Lung microvascular endothelial cell (primary cell): ENCODE measurements at places on chromosomes 12 and 14. TPM values are rescaled to one million over a fixed set of nuclear protein-coding genes. Genes with fewer than 3 reads are reported as not detected.

DNA sequence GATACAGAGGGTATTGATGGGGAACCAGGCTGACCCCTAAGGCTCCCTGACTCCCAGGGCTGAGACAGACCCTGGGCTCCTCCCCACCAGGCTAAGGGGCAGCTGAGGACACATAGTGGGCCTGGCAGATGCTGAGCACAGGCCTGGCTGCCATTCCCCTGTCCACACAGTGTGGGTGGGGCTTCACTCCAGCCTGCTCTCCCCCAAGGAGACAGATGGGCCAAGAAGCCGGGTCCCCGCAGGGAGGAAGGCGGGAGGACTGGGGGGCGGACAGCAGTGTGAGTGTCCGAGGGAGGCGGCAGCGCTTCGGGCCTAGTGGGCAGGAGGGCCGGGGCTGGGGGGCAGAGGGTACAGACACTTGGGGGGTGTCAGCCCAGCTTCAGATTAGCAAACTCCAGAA is 32.0 kb downstream of the RFLNA start:
- no peak for DNase-seq

DNA sequence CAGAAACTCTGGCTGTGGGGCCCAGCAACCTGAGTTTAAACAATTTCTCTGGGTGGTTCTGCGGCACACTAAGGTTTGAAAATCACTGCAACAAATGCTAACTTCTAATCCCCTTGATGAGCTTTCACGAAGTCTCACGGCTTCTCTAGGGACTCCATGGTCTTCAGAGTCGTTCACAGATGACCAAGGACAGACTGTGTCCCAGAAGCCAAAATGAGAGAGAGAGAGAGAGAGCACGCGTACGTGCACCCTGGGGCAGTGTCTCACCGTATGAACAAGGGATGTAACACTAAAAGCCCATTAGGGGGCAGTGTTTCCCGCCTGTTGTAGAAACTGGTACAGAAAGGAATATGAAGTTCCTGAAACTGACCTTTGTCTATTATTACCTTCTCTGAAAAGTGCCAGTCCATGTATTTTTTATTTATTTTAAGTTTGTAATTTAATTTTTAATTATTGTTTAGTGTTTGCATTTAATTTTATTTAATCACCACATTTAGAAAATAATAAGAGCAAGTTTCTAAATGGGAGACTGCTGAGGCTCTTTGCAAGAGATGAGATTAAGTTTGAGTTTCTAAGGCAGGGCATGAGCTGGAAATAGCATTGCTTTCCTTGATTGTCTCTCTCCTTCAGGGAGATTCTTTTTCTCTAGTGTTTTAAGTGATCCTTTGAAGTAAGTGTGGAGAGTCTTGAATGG is 3.4 kb downstream of the APOLD1 start:
- DNase-seq = peak; percentile 91

DNA sequence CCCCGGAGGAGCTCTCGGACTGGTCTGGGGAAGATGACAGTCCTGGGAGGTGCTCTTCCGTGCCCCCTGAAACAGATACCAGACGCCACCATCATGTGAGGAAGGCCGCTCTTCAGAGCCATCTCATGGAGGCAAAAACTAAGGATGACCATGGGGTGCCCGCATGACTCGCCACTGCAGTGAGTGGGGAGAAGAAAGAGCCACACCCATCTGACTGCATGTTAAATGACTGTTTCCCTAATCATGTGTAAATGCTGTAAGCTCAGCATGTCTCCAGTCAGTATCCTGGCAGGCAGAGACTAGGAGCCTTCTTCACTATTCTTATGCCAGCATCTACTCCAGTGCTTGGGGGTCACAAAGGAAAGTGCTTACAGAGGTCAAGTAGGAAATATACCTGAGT is 4.0 kb downstream of the STON2 start:
- no peak for DNase-seq

DNA sequence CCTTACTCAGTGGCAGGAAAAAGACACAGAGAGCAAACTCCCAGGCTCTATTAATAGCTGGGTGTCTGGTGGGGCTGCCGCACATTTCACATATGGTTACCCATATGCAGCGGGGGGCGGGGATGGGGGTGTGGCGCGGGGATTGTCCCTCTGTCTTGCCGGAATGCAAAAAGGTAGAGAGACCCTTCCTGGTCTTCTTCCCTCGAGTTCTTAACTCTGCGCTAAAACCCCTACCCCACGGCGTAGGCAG is 1.7 kb downstream of the PRMT8 start:
- no peak for DNase-seq

GRCh38 chr14:60106339-60106738 is 14.6 kb downstream of the PCNX4 start:
- no peak for DNase-seq

DNA sequence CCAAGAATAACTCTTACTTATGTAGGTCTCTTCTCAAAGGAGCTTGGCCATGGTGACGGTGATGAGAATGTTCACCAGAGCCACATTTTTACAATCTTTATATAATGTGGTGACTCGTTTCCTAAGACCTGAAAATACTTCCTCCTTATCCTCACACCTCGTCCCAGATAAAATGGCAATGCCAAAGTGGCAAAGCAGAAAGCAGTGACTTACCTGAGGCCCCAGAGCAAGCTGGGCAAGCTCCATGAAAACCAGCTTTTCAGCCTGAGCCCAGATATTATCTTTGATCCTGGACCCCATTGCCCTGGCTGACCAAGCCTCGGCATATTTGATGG is 173.6 kb upstream of the PRMT8 start:
- DNase-seq = no peak

- no peak for DNase-seq
Observed at GRCh38 chr12:104951759-104952509, 6.2 kb downstream of the SLC41A2 start.

DNA sequence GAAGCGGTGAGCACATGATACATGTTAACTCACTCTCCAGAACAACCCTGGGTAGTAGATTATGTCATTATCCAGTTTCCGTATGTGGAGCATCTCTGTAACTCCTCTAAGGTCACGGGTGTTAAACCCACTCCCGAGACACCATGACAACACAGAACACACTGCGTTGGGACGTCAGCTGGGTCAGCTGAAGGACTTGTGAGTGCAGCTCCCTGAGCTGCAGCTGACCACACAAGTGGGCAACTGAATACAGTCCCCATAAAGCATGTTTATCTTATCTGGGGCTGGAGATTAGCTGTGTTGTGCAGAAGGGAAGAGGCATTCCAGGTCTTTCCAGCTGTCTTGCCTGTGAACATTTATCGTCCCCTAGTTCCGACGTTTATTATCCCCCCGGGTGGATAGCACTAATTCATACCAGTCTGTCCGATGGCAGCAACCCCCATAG is 211.5 kb downstream of the CHST11 start:
- DNase-seq = no peak

DNA sequence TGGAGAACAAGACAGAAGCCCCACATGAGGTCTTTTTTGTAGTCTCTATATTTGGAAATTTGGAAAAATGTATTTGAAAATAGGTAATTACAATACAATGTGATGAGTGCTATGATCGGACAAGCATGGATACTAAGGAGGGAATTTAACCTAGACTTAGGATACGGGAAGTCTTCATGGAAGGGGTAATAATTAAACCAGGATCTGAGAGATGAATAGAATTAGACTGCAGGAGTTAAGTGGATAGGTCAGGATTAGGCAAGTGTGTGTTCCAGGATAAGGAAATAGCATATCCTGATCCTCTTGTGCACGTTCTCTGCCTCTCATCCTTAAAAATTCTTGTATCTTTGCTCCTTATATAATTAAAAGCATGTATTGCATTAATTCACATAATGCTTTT is 223.3 kb upstream of the PRICKLE1 start:
- no peak for DNase-seq

GRCh38 chr12:61566183-61566582 is 694.0 kb upstream of the USP15 start:
- DNase-seq = no peak

DNA sequence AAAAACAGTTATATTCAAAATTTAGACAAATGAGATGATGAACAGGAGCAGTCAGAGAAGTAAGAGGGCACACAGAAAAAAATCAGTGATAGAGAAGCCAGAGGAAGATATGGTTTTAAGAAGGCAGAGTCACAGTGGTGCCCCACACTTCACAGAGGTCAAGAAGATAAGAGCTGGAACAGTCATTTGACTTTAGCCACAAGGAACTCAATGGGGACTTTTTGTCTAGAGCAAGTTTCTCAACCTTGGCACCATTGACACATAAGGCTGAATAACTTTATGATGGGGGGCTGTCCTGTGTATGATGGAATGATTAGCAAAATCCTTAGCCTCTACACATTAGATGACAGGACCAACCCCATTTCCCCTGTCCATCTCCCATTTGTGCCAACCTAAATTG is 172.8 kb upstream of the PLEKHG7 start:
- no peak for DNase-seq

DNA sequence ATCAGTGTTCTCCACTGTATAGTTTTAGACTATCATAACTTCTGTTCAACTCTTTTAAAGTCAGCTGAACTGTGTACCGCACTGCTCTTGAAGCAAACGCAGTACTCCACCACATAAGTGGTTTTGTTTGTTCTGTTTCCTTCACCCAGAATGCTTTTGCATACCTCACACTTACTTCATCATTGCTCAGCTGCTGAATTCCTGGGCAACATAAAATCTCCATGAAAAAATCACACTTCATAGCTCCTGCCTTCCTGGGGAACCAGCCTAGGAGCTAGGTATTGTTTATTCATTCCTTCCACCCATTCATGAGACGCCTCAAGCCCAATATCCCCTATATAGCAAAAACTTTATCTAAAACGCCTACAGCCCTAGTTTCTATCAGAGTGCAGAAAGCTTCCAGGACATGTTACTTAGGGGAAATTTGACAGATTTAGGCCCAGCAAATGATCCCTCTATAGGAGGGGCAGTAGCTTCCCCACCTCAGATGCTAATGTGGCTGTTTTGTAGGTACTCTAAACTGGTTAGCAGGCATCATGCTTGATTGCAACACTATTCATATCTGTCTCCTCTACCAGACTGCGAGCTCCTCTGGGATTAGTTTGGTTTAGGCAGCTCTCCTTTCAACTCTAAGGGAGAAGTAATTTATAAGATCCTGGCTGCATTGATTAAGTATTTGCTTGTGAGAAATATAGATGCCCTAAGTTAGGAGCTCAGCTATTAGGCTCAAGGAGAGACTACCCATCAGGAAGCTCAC is 44.5 kb downstream of the LRRC9 start:
- no peak for DNase-seq

DNA sequence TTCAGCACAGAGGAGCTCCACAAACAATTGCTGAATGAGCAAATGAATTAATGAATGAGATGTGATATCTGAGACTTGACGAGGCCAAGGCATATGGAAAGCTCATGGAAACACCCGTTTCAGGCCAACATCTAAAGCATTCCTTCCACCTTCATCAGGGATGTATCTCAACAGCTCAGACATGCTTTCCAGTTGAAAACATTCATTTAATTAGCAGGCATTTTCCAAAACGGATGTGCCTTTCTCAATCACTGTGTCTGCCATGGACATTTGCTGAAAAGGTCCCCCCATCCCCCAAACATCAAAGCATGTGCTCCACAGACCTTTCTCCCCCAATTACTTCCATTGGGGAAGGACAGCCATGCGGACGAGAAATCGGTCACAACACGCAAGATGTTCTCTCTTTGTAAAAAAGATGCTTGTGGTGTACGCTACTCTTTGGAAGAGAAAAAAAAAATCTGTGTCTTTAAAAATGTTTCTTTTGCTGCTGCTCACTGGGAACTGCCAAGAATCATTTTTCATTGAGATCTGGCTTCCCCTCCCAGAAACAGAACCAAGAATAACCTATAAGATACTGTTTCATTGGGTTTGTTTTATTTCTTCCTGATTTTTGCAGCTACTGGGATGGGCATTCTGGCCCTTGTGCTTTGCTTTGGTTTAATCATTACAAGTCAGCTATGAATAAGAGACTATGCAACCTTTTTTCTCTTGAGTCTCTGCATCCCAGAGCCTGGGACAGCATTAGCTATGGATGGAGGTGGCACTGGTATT is 528.2 kb downstream of the MED13L start:
- DNase-seq = no peak

DNA sequence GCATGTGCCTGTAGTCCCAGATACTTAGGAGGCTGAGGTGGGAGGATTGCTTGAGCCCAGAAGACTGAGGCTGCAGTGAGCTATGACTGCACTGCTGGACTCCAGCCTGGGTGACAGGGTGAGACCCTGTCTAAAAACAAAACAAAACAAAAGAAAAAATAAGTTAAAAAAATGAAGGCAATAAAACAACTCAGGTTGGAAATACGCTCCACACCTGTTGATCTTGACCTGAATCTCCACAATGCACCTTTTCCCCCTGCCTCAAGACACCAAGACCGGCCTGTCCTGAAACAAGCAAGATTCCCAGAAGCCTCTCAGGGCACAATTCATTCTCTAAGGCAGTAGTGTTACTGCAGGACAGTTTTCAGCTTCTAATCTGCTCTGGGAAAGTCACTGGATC is 20.8 kb upstream of the CEBPE start:
- no peak for DNase-seq

DNA sequence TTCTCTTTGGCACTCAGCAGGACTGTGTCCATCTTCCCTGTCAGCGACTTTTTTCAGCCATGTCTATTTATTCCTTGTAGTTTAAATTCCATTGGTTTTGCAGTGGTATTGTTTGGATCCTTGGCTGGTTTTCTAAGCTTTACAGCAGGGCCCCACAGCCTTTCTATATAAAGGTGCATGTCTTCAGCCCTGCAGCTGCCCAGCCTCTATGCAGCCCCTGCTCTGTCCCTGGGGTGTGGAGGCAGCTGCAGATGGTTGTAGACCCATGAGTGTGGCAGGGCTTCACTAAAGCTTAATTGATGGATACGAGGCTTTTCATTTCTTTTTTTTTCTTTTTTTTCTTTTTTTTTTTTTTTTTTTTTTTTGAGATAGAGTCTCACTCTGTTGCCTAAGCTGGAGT is 29.7 kb downstream of the SFSWAP start:
- no peak for DNase-seq

- no peak for DNase-seq
Observed at GRCh38 chr12:10551375-10551774, 45.7 kb downstream of the EIF2S3B start.

DNA sequence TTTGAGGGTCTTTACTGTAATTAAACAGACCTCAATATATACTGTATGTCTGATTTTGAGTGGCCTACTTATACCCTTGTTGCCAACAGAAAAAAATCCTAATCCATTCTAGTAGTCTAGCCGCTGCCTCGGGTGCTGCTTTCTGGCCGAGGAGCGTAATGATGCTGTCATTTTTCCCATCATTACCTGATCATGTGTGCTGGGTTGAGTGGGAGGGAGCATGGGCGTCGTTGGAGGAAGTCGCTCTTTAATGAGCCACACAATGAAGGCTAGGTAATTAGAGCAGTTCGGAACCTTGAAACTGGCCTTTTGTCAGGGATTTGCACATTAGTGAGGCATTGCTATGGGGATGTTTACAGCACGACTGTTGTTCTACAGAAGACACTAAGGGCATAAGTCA is 76.1 kb upstream of the RFX4 start:
- no peak for DNase-seq

GRIP1 gene
- total RNA-seq = 0.20 TPM in 1 of 2 replicates, not detected in the other

TCL1A gene
- total RNA-seq = not detected in 2 replicates

ZC2HC1C gene
- 0.40 and 0.44 TPM in 2 replicates for total RNA-seq

MIP gene
- under 0.01 and 0.40 TPM in 2 replicates for total RNA-seq

NGB gene
- not detected in 2 replicates for total RNA-seq

CCDC60 gene
- total RNA-seq = not detected in 2 replicates

B4GALNT3 gene
- under 0.01 TPM in 1 of 2 replicates, not detected in the other for total RNA-seq

KRT74 gene
- total RNA-seq = not detected in 2 replicates
